ENCODE measurements at places on chromosomes 4 and X. TPM values are rescaled to one million over a fixed set of nuclear protein-coding genes. Genes with fewer than 3 reads are reported as not detected.

GRCh38 chr4:109497511-109497910, 62.5 kb upstream of the MCUB start:
- no peak overlapping the region for H3K4me3 ChIP-seq
- no peak for DNase-seq
- H3K4me1 ChIP-seq: no peaks in the 10 kb centered on the region

ERVMER34-1 gene
- total RNA-seq: 85.6 TPM

DNA sequence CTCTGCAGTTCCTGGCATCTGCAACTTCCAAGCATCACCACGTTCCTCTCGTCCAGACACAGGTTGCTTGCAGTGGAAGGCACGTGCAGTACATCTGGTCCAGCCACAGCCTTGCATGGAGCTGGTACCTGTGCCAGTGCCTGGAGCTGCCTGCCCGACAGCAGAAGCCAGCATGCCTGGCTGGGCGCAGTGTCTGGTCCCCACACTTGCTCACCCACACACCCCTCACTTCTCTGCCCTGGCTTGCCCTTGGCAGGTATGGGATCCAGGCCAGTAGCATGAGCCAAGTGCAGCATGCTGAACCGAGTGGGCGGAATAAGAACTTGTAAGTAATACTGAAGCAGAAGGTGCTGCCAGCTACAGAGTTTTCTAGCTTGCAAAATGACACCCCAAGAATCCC, 39.9 kb downstream of the SH3BGRL start:
- no peak overlapping the region for H3K4me3 ChIP-seq
- no peaks in the 10 kb centered on the region for H3K36me3 ChIP-seq
- no peak overlapping the region for H3K27ac ChIP-seq
- H3K4me1 ChIP-seq: no peaks in the 10 kb centered on the region
- DNase-seq: no peak
- no peaks in the 10 kb centered on the region for H3K27me3 ChIP-seq

DNA sequence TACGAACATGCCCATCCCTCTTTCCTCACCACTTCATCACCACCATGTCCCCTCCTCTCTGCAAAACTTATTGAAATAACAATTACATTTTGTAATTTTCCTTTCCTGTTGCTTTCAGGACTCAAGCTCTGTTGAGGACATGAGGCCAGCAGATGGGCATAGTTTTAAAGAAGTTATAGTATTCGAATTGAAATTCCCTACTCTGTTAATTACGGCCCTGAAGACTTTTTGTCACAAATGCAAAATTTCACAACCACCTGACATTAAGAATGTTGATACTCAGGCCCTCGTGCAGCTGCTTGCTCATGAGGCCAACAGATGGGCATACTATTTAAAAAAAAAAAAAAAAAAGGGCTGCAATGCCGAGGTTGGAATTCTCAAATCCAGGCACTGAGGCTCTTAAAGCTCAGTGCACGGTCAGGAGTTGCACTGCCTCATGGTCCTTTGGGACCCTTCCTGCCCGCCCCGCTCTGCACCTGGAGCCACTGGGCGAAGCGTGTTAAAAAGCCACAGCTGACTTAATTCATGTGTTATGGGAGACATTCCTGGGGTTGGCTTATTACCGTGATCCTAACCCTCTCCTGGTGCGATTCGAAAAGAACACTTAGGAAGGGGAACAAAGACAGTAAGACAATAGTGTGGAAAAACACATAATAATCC, 34.2 kb upstream of the FAT1 start:
- no peaks in the 10 kb centered on the region for H3K27me3 ChIP-seq
- H3K4me1 ChIP-seq: peaks cover 10% of the 10 kb centered on the region
- no peak for DNase-seq

AKAP4 gene
- not detected for total RNA-seq

All from Caco-2 (cell line).